ENCODE measurements at places on chromosomes 1 and 21. TPM values are rescaled to one million over a fixed set of nuclear protein-coding genes. Genes with fewer than 3 reads are reported as not detected.

HES5 gene
- total RNA-seq: 0.28 TPM

MAB21L3 gene
- not detected for total RNA-seq

ARTN gene
- not detected for total RNA-seq

PGLYRP4 gene
- not detected for total RNA-seq

BRDT gene
- total RNA-seq: not detected

CLDN17 gene
- not detected for total RNA-seq

KLHDC9 gene
- 3.8 TPM for total RNA-seq

VPS13D gene
- 9.6 TPM for total RNA-seq

KRTAP19-2 gene
- not detected for total RNA-seq

TNFRSF25 gene
- 9.7 TPM for total RNA-seq

MCOLN2 gene
- not detected for total RNA-seq

AGT gene
- total RNA-seq: 0.76 TPM

OR2T35 gene
- not detected for total RNA-seq

RIPPLY3 gene
- total RNA-seq: not detected

ITGB2 gene
- not detected for total RNA-seq

RGS16 gene
- 5.1 TPM for total RNA-seq

RCSD1 gene
- total RNA-seq: not detected

TBX15 gene
- 0.03 TPM for total RNA-seq

TUT4 gene
- total RNA-seq: 5.8 TPM

HCRTR1 gene
- not detected for total RNA-seq

MSH4 gene
- total RNA-seq: 0.05 TPM

RNU1-1 gene
- total RNA-seq: under 0.01 TPM

DNASE2B gene
- not detected for total RNA-seq

GBP7 gene
- total RNA-seq: not detected

RHCE gene
- total RNA-seq: not detected

CYP4A11 gene
- total RNA-seq: not detected

OR10K2 gene
- not detected for total RNA-seq

CHODL gene
- not detected for total RNA-seq

CFHR4 gene
- not detected for total RNA-seq

LMOD1 gene
- not detected for total RNA-seq

CLCA1 gene
- total RNA-seq: not detected

STX12 gene
- total RNA-seq: 18.7 TPM

KRTAP19-1 gene
- total RNA-seq: not detected

FAM72C gene
- not detected for total RNA-seq

ST6GALNAC3 gene
- not detected for total RNA-seq

OTUD7B gene
- total RNA-seq: 6.2 TPM

SFN gene
- total RNA-seq: 192 TPM

TMEM167B gene
- 16.4 TPM for total RNA-seq

ZNF672 gene
- 36.0 TPM for total RNA-seq

C1orf141 gene
- total RNA-seq: not detected

RERE gene
- total RNA-seq: 37.1 TPM

LCK gene
- total RNA-seq: 0.33 TPM

NHLH1 gene
- total RNA-seq: not detected

CD101 gene
- total RNA-seq: 0.05 TPM

FCGR3B gene
- not detected for total RNA-seq

OR2L5 gene
- not detected for total RNA-seq

KIAA0040 gene
- total RNA-seq: 5.8 TPM

GCSAML gene
- total RNA-seq: not detected

KLHDC8A gene
- total RNA-seq: not detected

GBP5 gene
- 0.03 TPM for total RNA-seq

LAMB3 gene
- total RNA-seq: 120 TPM

SLC22A15 gene
- not detected for total RNA-seq

C1orf87 gene
- total RNA-seq: not detected

Measured in HT-29 (cell line).